ENCODE measurements at places on chromosomes 7 and 10.

DNA sequence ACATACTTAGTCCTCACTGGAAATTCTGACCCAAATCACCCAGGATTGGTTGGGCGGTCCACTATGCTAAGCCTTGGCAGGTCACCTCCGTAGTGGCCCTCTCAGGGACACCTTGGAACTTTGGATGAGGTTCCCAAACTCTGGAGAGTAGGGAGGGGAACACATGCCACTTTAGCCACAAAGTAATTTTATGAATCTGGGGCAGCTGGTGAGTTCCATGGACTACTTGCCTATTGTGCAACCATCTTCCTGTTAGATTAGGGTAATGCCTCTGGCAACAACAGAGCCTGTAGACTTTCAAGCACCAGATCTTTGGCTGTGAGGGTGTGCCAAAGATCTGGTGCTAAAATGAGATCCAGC is 77.7 kb downstream of the ITGB8 start:
- no peak for DNase-seq

GRCh38 chr7:34136698-34137097 is 231.4 kb downstream of the BMPER start:
- no peak for DNase-seq

GRCh38 chr7:105487579-105488571 is 34.2 kb downstream of the PUS7 start:
- DNase-seq: peak; percentile 40

DNA sequence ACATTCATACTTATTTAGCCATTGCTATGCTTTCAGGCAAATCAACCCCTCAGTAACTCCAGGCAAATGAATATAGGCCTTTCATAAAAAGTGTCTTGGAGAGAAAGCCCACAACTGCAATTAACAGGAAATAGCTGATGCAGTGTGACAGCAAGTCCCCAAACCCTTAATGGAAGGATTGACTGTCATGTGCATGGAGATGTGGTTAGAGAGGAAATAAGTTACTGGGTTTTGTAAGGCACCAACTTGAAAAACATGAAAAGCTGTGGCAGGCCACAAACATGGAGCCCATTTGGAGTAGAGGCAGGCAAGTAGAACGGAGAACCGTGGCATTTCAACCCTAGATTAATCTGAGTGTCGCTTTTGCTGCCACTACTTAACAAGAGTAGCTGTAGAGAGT is 549.4 kb upstream of the C7orf33 start:
- DNase-seq: no peak

DNA sequence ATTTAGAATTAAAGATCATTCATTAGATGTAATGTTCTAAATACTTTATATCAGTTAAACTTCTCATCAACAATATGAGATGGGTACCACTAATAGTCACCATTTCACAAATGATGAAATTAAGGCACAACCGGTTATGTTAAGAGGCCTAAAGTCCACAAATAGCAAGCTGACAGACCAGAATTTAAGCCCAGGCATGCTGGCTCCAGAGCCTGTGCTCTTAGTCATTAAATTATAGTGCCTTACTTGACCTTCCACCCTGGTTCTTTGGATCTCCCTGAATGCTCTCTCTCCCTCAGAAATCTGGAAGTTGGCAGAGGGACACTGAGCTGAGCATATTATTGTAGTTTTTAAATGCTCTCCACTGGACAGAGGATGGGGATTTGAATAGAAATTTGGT is 3.6 kb downstream of the LIPN start:
- DNase-seq: no peak

GRCh38 chr10:76429368-76430060 is 998.1 kb downstream of the LRMDA start:
- DNase-seq: no peak

- no peak for DNase-seq
Observed at GRCh38 chr10:35661236-35661635, 19.1 kb upstream of the FZD8 start.

GRCh38 chr7:110762546-110763225 is 328.2 kb upstream of the LRRN3 start:
- no peak for DNase-seq

- no peak for DNase-seq
Observed at GRCh38 chr10:131085091-131085860, 226.2 kb downstream of the TCERG1L start.

- no peak for DNase-seq
Observed at GRCh38 chr7:27842851-27843250, 102.9 kb downstream of the TAX1BP1 start.

GRCh38 chr10:119616882-119617570 is 20.3 kb upstream of the TIAL1 start:
- no peak for DNase-seq

DNA sequence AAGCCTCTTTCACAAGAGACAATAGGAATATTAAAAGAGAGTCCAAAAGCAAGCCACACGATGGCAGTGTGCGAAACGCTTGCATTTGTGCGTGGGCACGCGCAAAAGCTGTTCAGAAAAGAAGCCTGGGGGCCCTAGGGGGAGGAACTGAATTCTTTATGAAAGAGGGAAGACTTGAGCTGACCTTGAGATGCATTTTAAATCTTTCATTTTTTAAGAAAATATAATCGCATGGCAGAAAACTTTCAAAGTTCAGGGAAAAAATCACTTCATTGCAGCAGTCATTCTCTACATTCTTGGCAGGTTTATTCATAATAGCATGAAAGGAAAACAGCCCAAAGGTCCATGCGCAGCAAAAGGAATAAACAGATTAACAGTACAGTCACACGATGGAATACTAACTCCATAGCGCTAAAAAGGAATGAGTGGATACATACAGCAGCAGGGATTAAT is 206.5 kb upstream of the PRKCQ start:
- peak; percentile 37 for DNase-seq

GRCh38 chr7:105376908-105377533 is 11.7 kb downstream of the SRPK2 start:
- no peak for DNase-seq

GRCh38 chr7:13028036-13028824 is 340.8 kb downstream of the ARL4A start:
- no peak for DNase-seq

DNA sequence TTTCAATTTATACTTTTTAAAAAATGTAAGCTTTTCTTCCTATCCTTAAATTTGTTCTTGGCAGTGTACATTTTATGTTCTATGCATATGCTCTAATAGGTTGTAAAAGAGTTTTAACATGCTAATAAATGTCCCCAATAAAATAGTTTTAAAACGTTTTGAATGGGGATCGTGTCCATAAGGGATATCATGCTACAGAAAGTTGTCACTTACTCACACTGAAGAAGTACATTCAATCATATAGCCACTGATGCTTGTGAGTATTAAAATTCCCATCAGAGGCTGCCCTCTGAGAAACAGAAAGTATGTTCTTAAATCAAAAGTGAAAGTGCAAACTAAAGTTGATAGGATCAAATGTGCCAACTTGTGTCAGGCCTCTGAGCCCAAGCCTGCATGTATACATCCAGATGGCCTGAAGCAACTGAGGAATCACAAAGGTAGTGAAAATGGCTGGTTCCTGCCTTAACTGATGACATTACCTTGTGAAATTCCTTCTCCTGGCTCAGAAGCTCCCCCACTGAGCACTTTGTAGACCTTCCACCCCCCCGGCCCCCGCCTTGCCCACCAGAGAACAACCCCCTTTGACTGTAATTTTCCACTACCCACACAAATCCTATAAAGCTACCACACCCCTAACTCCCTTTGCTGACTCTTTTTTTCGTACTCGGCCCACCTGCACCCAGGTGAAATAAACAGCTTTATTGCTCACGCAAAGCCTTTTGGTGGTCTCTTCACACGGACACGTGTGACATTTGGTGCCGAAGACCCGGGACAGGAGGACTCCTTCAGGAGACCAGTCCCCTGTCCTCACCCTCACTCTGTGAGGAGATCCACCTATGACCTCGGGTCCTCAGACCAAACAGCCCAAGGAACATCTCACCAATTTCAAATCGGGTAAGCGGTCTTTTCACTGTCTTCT is 877 bp upstream of the NOD1 start:
- no peak for DNase-seq

- peak; percentile 69 for DNase-seq
Observed at GRCh38 chr7:143008007-143008901, 18.7 kb downstream of the OR9A2 start.

GRCh38 chr7:47726047-47726726 is 144.3 kb upstream of the TNS3 start:
- no peak for DNase-seq

- peak; percentile 49 for DNase-seq
Observed at GRCh38 chr10:91511549-91512330, 101.6 kb downstream of the HECTD2 start.

GRCh38 chr10:17273403-17273802 is 45.4 kb downstream of the VIM start:
- DNase-seq: peak; percentile 46

DNA sequence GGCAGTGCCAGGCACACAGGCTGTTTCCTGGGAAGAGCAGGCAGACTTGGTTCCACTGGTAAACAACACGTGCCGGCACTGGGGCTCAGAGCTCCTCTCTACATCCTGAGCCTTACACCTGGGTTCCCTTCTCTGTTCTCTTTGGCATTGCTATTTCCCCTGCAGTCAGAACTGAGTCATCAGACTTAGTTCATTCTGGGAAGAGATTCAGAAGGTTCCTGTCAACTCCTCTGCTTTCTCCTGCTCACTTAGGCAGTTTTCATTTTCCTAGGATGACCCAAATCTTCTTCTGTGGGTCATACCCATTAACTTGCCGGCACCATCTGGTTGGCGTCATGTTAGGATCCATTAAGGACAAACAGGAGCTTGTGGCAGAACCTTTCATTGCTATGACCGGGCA is 33.4 kb upstream of the LRRC18 start:
- DNase-seq: no peak

DNA sequence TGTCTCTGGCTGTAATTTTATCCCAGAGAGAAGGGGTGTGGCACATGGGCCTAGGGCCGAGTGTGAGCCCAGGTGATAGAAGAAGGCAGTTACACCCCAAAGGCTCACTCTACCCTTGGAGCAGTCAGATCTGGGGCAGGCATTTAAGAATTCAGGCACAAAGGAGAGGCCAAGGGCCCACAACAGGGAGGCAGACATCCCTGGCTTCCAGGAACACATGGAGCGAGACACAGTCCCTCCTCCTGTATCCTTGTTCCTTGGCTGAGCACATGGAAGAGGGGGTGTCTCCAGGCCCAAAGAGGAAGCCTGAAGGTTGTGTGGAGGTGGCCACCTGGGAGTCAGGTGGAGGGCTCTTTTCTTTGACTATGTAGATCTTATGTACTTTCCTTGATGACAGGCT is 286.2 kb downstream of the RPS24 start:
- no peak for DNase-seq

DNA sequence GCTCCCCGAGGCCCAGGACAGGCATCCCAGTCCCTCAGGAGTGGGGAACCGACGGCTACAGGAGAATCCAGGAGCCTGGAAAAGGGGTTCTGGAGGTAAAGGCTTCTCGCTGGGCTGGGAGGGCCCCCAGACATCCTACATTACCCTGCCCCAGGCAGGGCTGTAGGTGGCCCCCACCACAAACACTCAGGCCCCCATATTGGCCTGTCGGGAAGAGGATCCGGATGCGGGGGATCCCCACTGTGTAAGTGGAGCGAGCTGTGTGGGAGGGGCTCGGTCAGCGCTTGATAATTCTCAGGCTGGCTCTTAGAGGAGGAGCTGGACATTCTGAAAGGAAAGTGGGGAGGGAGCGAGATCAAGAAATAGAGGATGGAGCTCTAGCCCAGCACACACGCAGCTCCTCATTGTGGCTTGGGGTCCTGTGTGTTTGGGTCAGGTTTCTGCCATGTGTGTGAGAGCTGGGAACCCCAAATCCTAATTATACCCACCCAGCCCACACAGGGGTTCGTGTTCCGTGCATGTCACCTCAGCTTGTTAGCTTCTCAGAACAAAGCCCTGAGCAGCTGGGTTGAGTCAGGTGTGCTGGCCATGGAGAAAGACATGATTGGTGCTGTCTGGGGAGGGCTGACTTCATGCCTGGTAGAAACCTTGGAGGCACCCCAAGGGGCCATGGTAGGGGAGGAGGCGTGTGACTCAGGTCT is 49.4 kb downstream of the ZNF467 start:
- no peak for DNase-seq

GRCh38 chr7:25012254-25012653 is 32.3 kb upstream of the OSBPL3 start:
- DNase-seq: no peak

DNA sequence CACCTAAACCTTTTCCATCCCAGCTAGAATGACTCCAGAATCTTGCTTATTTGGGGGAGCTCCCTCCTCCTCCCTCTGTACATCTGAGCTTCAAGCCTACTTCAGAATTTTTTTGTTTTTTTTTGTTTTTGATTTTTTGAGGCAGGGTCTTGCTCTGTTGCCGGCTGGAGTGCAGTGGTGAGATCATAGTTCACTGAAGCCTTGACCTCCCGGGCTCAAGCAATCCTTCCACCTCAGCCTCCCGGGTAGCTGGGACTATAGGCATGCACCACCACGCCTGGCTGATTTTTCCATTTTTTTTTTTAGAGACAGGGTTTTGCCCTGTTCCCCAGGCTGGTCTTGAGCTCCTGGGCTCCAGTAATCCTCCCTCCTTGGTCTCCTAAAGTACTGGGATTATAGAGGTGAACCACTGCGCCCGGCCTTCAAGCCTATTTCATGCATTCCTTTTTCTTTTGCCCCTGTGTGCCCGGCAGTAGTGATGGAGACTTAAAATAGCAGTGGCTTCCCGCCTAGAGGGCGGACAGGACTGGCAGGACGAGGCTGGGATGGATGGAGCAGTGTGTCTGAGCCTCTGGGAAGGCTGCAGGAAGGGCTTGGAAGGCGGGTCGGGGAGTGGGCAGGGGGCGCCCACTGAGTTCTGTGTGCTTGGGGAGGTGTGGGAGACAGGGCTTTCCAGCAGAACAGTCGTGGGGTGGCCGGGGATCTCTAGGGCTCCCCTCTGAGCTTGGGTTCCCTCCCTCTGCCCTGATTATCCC is 8.8 kb downstream of the CUX1 start:
- no peak for DNase-seq

- DNase-seq: no peak
Observed at GRCh38 chr7:66682350-66683093, 53.8 kb downstream of the KCTD7 start.

DNA sequence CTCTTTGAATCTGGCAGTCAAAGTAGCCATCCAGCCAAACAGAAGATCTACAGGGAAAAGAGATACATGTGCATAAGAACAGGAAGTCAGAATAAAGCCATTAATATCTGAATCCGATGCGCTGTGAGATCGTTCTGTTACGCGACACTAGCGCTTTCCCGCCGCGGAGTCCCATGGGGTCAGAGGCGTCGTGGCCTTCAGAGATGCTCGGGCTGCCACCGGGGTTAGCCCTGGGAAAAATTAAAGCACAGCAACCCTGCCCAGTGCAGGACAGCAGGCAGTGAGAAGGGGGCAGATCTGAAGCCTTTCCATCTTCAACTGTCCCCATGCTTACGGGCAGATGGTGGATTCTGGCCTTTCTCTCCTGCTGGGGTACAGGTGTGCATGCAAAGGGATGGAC is 225.6 kb upstream of the MGMT start:
- no peak for DNase-seq

DNA sequence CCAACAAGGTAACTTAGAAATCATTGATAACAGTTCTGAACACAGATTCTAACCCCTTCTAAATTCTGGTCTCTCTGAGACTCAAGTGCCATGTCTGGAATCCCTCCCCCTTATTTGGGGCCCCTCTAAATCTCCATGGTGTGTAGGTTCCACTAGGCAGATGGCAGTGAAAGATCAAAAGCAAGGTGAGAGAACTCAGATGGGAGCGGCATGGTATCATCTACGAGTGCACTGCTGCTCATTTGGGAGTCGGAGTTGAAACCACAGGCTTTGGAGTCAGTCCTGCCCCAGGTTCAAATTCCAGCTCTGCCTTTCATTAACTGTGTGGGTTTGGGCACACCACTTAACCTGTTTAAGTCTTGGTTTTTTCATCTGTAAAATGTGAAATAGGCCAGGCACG is 72.6 kb downstream of the MTURN start:
- DNase-seq: no peak

- no peak for DNase-seq
Observed at GRCh38 chr7:96310110-96310509, 11.8 kb downstream of the SLC25A13 start.

Data from urothelium cell line (cell line).